ENCODE measurements at places on chromosomes 11 and 22. TPM values are rescaled to one million over a fixed set of nuclear protein-coding genes. Genes with fewer than 3 reads are reported as not detected.

The SLCO2B1 gene
- polyA plus RNA-seq = 10.8 TPM

The DPP3 gene
- polyA plus RNA-seq = 24.0 TPM

The OR51B4 gene
- polyA plus RNA-seq = not detected

The CCDC82 gene
- 43.4 TPM for polyA plus RNA-seq

The TH gene
- polyA plus RNA-seq = 0.29 TPM

The SCGB1D2 gene
- not detected for polyA plus RNA-seq

The LGR4 gene
- 41.0 TPM for polyA plus RNA-seq

The SNX32 gene
- polyA plus RNA-seq = 2.0 TPM

The OR8B4 gene
- polyA plus RNA-seq = not detected

The GGT1 gene
- polyA plus RNA-seq = 2.2 TPM

The OR51A2 gene
- not detected for polyA plus RNA-seq

The SAA4 gene
- polyA plus RNA-seq = not detected

The TRIM66 gene
- 2.6 TPM for polyA plus RNA-seq

The ZNF214 gene
- polyA plus RNA-seq = 2.4 TPM

The MIAT gene
- 0.22 TPM for polyA plus RNA-seq

The TRIM48 gene
- not detected for polyA plus RNA-seq

The PAAF1 gene
- polyA plus RNA-seq = 24.8 TPM

The OSM gene
- 0.17 TPM for polyA plus RNA-seq

The HBG2 gene
- polyA plus RNA-seq = 2,782 TPM

The ACRV1 gene
- polyA plus RNA-seq = 0.45 TPM

The B3GAT3 gene
- polyA plus RNA-seq = 19.1 TPM

The GAL3ST1 gene
- polyA plus RNA-seq = 7.5 TPM

The APOBEC3B gene
- 5.1 TPM for polyA plus RNA-seq

The OR9Q1 gene
- polyA plus RNA-seq = not detected

The PATE3 gene
- polyA plus RNA-seq = not detected

The TTC36 gene
- polyA plus RNA-seq = 2.1 TPM

The OR4D5 gene
- polyA plus RNA-seq = not detected

The TANGO2 gene
- polyA plus RNA-seq = 9.2 TPM

The ANO9 gene
- polyA plus RNA-seq = 0.28 TPM

The TECTA gene
- polyA plus RNA-seq = 1.2 TPM

The KCNJ4 gene
- not detected for polyA plus RNA-seq

The C11orf24 gene
- polyA plus RNA-seq = 33.2 TPM

The RIC3 gene
- 0.23 TPM for polyA plus RNA-seq

The LZTR1 gene
- 30.7 TPM for polyA plus RNA-seq

The PANX3 gene
- not detected for polyA plus RNA-seq

The ARHGAP1 gene
- polyA plus RNA-seq = 34.3 TPM

The CRYBB3 gene
- 0.63 TPM for polyA plus RNA-seq

The UBQLN3 gene
- polyA plus RNA-seq = not detected

The DRD4 gene
- 0.62 TPM for polyA plus RNA-seq

The KBTBD4 gene
- 14.1 TPM for polyA plus RNA-seq

The ARFGAP3 gene
- 39.3 TPM for polyA plus RNA-seq

The HEPN1 gene
- polyA plus RNA-seq = not detected

The HORMAD2 gene
- polyA plus RNA-seq = not detected

The DRG1 gene
- 68.7 TPM for polyA plus RNA-seq

Measured in muscle of back (tissue), 13 donors.